NCI-H1436 (cell line): ENCODE measurements at places on chromosomes 12 and 14.

DNA sequence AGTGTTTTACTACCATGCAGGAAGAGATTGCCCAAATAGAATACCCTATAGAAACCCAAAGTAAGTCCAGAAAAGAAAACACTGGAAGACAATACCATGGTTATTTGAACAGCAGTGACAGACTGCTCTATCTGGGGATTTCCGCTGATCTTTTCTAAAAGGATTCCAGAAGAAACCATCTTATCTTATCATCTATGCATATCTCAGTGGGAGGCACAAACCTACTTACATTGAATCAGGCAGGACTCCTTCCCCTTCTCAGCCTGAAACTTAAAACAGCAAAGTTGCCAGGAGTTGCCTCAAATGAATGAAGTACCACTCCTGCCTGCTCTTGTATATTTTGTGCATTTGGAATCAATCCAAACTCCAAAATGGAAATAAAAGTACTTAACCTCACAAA is 56.7 kb upstream of the NR2C1 start:
- no peak for DNase-seq

- no peak for DNase-seq
Measured at GRCh38 chr14:105204206-105204930, 23.3 kb upstream of the NUDT14 start.

- peak; percentile 76 for DNase-seq
Measured at GRCh38 chr14:92863286-92864080, 59.5 kb upstream of the CHGA start.

GRCh38 chr12:31041033-31041564 is 32.6 kb upstream of the DDX11 start:
- DNase-seq, result no peak

GRCh38 chr12:144650-145284 is 69.2 kb downstream of the SLC6A12 start:
- DNase-seq, result no peak

DNA sequence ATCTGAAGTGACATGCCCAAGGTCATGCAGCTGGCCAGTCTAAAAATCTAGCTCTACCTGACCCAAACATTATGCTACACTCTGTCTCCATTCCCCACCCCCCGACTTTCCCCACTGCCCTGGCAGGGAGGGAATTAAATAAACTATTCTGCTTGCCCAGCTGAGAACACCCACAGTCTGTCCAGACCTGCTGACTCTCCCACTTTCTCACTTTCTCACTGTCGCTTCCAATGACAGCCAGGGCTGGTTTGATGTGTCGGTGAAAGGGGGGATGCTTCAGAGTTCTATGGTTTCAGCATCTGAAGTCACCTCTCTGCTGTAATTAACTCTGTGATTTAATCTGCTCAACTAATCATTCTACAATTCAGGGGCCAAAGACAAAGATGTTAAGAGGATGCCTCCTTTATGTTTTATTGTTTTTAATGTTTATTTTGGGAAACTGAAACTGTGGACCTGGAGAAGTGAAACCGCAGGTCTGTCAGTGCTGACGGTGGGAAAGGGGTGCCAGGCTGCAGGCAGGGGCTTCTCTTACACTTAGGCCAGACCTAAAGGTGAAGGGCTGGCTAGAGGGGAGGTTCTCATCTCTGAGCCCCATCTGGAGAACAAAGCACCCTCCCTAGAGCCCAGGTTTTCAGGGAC is 8.1 kb upstream of the MSI1 start:
- DNase-seq, result no peak

DNA sequence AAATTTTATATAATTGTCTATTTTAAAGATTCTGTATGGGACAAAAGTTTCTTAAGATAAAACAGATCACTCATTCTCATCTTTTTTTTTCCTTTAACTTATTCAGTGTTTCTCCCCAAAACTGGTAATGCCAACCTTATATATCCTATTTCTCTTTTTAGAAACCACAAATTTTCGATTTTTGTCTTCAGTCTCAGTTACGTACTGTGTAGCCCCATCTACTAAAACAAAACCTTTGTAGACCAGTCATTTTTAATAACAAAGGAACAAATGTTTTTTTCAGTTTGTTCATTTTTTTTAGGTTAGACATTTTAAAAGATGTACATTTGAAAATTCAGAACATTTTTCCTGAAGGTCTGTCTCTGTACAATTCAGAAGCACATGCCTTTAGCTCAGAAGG is 18.2 kb downstream of the PNMA1 start:
- DNase-seq, result no peak

DNA sequence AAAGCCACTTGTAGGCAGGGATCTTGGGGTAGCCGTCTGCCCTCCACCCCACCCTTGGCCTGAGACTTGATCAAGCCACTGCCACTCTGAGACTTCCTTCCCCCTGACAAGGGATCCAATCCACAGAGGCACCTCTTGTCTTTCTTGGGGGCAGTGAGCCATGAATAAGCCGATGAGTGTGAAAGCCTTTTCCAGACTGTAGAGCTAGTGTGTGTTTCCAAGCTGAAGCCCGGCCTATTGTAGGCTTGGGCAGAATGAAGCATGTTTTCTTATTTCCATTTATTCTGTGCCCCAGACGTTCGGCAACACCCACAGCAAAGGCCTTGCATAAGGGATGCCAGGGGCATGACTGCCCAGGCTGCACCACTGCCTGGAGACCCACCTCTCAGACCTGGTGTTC is 991.6 kb downstream of the BCL11B start:
- DNase-seq, result no peak

DNA sequence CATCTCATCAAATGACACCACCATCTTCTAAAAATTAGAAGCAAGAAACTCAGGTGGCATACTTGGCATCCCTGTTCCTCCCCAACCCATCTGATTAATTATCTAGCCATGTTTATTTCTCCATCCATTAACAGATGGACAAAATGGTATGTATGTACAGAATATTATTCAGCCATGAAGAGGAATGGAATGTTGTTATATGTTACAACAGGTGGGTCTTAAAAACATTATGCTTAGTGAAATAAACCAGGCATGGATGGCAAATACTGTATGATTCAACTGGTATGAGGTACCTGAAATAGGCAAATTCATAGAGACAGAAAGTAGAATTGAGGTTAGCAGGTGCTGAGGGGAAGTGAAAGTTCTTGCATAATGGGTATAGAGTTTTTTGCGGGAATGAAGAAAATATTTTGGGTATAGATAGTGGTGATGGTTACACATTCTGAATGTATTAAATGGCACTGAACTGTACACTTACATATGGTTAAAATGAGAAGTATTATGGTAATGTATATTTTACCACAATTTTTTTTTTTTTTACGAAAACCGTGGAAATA is 17.5 kb downstream of the YY1 start:
- DNase-seq, result no peak

DNA sequence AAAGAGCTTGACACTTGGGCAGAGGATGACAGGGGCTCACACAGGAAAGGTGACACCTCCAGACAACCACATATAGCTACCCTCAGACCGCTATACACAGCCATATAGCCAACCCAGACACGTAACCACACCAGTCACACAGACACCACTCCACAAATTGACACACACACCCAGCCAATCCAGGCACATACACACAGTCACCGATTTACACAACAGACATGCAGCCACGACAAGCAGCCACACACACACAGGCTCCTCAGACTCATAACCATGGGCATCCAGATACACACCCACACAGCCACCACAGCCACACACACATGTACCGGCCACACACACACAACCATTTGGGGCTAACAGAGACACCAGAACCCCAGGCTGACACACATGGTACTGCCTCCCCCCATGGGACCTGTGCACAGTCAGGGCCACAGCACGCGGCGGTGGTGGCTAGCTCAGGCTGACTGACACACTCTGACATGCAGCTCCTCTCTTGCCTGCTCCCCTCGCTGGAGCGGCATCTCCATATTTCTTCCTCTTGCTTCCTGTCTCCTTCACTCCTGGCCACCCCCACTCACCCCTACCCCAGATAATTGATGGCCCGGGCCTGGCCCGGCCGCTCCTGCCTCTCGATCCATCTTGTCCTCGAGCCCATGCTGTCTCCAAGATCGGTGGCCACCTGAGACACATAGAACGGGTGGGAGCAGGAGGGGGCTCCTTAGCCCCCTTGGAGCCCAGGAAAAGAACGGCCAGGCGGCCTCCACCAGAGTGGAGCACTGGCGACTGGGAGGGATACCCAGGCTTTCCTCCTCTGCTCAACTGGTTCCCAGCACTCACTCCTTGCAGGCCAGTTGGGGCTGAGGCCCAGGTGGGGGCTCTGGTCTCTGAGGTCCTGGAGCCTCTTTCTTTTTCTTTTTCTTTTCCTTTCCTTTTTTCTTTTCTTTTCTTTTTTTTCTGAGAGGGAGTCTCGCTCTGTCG is 6.0 kb upstream of the SHMT2 start:
- no peak for DNase-seq

GRCh38 chr14:51327376-51327775 is 87.3 kb downstream of the TMX1 start:
- DNase-seq, result no peak

GRCh38 chr14:59131938-59132795 is 56.3 kb upstream of the DAAM1 start:
- no peak for DNase-seq

DNA sequence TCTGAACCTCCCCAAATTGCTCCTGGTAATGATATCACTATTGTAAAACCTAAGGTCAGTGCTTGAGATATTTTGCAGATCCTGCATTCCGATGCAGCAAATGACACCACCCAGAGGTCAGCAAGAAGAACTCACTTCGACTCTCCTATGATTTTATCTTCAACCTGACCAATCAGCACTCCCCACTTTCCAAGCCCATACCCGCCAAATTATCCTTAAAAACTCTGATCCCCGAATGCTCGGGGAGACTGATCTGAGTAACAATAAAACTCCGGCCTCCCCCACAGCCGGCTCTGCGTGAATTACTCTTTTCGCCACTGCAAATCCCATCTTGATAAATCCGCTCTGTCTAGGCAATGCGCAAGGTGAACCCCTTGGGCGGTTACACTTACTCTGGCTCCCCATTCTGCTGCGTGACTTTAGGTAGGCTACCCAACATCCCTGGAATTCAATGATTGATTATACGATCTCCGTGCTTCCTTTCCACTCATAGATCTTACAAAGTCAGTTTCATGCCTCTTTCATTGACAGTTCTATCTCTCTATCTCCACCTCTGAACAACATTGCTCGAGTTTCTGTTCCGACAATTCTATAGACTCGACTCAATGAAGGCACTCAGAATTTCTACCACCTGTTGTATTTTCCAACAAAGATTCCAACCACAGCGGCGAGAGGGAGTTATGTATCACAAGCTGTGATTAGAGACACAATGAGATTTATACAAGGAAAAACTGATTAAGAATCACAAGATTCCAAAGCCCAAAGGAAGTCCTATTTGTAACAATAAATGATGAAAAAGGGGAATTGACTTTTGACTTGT is 939 bp downstream of the NPC2 start:
- no peak for DNase-seq

- DNase-seq, result no peak
Measured at GRCh38 chr12:90631591-90632212, 323.3 kb downstream of the CCER1 start.

- no peak for DNase-seq
Measured at GRCh38 chr12:108304633-108305032, 34.5 kb downstream of the CMKLR1 start.

DNA sequence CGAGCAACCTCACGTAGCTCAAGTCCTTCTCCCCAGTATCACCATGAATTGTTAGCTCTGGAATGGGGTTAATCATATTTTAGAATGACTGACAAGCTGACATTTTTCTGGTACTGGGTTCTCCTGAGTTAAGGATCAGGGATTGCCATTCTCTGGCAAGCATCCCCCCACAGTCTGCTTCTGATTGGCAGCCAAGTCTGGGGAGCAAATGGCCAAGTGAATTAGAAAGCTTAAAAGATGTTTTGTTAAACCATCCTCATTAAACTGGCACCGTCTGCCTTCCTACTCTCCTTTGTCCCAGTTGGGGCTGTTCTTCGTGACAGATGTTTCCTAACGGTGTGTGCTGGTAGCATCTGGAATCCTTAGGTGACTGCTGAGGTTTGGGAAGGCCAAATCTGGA is 17.2 kb upstream of the CISTR start:
- no peak for DNase-seq
